ENCODE measurements at places on chromosomes 5 and 9.

DNA sequence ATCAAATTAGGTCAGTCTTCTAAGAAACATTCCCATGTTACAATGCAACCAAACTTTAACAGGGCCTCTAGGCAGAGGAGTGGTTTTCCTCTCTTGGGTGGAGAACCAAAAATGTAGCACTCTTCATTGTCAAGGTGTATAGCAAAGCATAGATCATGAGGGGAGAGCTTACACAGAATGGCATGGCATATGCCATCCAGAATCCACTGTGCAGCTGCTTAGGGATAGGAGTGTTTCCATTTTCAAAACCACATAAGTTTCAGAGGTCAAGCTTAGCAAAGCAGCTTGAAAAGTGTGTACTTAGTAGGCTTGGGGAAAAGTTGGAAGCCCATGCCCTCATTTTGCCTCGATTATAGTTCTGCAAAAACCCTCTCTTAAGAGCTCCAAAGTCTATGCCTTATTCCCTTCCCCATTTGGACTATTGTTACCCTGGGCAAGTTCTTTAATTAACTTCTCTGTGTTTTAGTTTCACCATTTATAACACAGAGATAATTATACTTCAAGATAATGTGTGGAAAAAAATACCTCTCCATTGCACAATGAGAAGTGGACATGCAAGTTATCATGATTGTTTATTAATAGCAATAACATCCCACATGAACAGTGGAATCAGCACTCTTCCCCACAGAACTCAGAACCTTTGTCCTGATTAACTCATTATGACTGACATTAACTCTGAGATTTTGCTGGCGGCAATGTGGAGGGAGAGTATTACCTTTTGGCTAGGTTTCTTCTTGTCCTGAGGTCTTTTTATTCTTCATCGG, 398.9 kb upstream of the WWC1 start:
- DNase-seq = no peak

- no peak for DNase-seq
Measured at GRCh38 chr5:57505272-57506200, 22.9 kb upstream of the ACTBL2 start.

DNA sequence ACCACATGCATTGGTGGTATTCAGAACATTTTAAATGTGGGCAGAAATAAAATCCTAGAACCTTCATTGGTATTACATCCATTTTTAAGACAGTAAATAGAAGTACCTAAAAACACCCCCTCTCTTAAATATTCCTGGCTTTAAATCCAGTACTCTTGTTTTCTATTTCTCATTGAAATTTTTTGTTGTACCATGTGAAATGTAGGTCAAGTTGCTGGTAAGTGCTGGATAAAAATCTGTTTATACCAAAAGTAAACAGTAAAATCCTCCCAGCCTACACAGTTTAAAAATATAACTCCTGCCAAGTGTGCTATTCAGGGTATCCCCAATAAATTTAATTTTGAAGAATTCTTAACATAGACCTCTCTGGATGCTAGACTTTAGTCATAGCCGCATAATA, 75.0 kb upstream of the FST start:
- no peak for DNase-seq

- DNase-seq = no peak
Measured at GRCh38 chr9:126935630-126936029, 21.0 kb downstream of the RALGPS1 start.

GRCh38 chr5:66306105-66306843, 162.2 kb downstream of the SREK1 start:
- peak; percentile 43 for DNase-seq

DNA sequence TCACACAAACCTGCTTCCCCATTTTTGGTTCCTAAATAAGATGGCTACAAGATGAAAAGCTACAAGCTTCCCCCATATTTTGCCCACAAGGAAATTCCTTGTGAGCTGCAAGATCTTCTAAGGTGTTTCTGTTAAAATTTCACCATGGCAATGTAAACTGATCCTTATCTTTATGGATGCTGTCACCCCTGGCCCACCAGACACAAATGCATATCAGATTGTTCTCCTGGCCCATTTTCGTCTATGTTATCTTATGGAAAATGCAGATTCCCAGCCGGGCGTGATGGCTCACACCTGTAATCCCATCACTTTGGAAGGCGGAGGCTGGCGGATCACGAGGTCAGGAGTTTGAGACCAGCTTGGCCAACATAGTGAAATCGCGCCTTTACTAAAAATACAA, 65.1 kb upstream of the IL6ST start:
- DNase-seq = no peak

DNA sequence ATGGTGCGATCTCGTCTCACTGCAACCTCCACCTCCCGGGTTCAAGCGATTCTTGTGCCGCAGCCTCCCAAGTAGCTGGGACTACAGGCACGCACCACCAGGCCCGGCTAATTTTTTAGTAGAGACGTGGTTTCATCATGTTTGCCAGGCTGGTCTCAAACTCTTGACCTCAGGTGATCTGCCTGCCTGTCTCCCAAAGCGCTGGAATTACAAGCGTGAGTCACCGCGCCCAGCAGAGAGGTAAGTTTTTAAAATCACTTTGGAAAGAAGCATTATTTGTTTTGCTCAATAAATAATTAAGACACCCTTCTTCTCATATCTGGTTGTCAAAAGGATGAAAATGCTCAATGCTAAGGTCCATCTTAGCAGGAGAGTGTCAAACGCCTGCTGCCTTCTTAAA, 48.5 kb upstream of the STXBP1 start:
- DNase-seq = no peak

DNA sequence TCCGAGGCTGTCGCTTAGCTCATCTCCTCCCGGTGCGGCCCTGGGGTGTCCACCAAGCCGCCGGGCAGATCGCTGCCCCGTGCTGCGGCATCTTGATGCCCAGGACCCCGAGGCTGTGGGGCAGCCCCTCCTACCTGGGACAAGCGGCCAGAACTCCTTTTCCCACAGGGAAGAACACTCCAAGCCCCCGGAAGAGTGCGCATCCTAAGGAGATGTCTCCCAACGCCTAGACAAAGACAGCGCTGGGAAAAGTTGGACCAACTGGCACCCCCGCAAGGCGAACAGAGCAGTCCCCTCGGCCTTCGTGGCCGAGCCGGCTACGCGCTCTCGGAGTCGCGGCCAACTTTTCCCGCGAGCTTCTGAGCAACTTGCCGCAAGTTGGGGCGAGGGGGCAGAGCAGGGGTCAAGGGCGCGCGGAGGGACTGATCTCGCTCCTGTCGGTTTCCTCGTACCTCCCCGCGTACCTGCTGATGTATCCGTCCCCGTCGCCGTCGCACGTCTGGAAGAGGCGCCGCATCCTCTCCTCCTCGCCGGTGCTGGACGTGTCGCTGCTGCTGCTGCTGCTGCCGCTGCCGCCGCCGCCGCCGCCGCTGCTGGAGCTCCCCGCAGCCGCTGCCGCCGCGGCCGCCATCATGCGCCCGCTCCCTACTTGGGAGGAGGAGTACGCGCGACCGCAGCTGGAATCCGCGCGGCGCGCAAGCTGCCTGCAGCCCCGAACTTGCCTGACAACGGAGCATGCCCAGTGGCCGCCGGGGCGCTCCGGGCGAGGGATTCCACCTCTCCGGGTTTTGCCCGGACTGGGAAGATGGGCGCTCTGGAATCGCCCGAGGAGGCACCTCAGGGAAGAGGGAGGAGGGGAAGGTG, at the start of gene MCC:
MCC (minus strand) TSS at position 673 of the 864 bp plus-strand sequence.
- DNase-seq = peak; percentile 63

DNA sequence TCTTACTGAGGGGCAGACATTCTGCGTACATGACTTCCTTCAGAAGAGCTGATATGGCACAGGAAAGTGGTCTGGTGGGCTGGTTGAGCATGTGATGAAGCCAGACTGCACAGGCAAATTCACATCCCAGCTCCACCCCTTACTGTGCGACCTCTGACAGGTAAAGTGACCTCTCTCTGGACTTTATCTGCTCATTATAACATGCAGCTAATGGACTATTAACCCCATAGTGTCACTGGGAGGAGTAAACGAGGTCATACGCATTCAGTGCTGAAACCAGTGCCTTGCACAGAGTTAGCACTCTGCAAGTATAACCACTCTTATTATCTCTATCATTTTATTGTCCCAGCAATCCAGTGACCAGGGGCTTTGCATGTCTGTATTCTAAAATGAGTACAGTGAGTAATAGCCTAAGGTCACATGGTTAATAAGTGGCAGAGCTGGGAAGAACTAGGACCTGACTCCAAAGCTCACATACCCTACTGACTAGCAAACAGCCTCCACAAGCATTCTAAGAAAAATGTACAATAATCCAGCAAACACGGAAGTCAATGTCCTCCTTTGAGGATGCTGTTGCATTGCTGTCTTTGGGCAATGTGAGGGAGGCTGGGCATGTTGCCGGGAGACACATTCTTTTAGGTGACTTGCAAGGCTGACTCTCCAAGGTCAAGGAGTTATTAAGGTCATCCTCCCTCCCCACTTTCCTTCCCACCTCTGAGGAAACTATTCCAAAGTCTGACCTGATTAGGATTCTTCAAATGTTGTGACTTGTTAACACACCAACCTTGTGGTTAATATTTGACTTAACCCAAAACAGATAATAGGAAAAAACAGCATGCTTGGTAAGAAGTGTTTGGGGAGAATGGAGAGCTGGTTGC, 19.0 kb downstream of the GLRX start:
- DNase-seq = no peak

Data from NT2/D1 (cell line).